ENCODE measurements at places on chromosomes 6 and 20.
A peak's percentile ranks its signal among the peaks of the same experiment; 100 is the strongest.

DNA sequence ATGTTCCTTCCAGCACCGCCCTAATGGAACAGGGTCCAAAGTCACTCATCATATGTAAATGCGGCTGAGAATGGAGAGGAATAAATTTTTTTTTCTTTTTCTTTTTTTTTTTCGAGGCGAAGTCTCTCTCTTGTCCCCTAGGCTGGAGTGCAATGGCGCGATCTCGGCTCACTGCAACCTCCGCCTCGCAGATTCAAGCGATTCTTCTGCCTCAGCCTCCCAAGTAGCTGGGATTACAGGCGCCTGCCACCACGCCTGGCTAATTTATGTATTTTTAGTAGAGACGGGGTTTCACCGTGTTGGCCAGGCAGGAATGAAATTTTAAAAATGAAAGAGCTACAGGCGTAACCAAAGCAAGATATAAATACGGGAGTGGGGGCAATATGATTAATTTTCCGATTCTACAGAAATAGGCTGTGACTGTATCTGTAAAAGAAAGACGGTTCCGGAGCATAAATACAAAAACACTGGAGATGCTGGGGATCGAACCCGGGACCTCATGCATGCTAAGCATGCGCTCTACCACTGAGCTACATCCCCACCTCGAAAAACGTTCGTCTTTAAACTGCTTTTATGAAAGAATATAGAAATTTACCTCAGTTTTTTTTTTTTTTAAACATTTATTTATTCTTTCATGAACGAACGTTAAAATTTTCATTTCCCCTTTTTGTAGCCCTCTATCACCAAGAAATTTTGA is 132.2 kb downstream of the GPX5 start:
- peak; percentile 54 for DNase-seq

DNA sequence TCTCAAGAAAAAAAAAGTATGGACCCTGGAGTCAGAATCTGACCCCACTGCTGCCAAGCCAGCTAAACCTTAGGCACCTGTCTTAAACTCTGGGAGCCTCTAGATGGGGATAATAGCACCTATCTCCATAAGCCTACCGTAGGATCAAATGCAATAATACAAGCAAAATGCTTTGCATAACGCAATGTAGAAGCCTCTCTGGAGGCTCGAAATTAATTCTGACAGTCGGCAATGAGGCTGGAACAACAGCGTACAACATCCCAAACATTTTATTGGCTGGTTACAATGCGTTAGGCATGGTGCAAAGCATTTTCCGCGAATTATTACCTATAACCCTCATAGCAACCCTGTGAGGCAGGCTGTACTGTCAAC is 521 bp downstream of the CDK5RAP1 start:
- DNase-seq: no peak

DNA sequence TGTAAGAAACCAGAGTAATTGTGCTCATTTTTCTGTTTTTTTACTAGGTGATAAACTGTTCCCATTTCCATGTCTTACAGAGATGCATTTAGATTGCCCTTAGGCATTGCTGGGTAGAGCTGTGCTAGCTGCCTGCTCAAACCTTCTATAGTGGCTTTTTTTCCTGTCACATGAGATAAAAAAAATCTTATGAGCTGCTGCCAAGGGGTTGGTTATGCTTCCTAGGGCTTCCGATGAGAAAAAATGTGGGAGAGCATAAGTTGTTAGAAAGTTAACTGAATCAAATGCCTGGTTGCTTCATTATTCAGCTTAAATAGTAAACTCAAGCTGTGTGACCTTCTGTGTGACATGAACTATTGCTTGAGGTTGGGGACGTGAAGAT is 50.0 kb upstream of the NOX3 start:
- DNase-seq: no peak

- DNase-seq: no peak
These were observed 11.2 kb downstream of the TFEB start for GRCh38 chr6:41724228-41724580.

GRCh38 chr20:15440049-15440820 is 1102.8 kb upstream of the FLRT3 start:
- no peak for DNase-seq

DNA sequence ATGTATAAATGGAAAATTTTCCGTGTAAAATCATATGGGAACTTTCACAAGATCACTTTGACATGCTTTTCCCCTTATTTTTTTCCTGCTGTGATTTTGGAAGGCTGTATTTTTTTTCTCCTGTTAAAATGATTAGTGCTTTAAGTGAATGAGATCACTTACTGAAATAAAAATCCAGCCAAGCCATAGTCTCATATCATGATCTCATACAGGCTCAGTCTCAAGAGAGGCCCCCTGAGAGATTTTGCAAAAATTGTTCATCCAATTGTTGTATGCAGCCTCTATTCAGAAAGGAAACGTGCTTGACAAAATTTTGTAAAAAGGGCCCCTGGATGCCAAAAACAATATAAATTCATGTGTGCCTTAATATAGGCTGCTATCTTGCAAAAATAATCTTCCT is 528.2 kb downstream of the HDGFL1 start:
- no peak for DNase-seq

DNA sequence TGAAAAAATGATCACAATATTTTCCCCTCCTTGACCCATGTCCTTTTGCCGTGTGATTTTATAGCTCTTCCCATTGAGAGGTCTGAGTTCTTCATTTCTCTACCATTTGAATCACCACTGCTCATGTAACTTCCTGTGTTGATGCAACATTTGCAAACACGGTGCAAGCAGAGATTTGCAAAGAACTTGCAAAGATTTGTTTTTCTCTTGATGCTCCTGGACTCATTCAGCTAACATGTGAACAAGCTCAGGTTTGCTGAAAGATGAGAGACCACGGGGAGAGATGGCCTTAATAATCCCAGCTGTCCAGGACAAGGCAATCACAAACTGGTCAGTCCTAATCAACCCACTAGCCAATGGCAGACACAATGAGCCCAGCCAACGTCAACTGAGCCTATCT is 8.6 kb downstream of the VNN2 start:
- DNase-seq: no peak
